ENCODE measurements at places on chromosomes 2 and 18.
A peak's percentile ranks its signal among the peaks of the same experiment; 100 is the strongest.

DNA sequence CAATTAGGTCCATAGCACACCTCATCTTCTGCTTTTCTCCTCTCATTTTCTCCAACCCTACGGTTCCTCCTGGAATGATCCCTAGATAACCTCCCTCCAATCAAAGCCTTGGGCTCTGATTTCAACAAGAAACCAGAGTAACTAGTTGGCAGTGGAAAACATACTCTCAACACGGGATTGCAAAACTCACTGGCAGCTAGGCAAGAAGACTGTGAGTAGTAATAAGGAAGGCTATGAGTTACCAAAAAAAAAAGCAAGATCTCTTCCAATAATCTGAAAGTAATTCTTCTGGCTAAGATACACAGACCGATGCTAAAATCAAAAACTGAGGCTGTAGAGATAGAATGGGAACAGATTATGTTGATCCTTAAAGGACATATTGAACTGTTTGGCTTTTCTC, 28.4 kb upstream of the CCDC102B start:
- DNase-seq = no peak

GRCh38 chr18:14189858-14190257, 57.6 kb upstream of the ZNF519 start:
- DNase-seq = no peak

DNA sequence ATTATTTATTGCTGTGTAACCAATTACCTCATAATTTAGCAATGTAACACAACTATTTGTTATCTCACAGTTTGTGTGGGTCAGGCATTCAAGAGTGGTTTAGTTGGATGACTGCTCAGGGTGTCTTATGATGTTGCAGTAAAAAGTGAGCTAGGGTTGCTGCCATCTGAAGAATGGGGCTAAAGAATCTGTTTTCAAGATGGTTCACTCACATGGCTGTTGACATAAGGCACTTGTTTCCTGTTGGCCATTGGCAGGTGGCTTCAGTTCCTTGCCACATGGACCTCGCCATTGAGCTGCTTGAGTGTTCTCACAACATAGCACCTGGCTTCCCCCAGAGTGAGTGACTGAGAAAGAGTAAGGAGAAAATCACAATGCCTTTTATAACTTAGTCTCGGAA, 123.2 kb downstream of the TMEM17 start:
- DNase-seq = peak; percentile 7

DNA sequence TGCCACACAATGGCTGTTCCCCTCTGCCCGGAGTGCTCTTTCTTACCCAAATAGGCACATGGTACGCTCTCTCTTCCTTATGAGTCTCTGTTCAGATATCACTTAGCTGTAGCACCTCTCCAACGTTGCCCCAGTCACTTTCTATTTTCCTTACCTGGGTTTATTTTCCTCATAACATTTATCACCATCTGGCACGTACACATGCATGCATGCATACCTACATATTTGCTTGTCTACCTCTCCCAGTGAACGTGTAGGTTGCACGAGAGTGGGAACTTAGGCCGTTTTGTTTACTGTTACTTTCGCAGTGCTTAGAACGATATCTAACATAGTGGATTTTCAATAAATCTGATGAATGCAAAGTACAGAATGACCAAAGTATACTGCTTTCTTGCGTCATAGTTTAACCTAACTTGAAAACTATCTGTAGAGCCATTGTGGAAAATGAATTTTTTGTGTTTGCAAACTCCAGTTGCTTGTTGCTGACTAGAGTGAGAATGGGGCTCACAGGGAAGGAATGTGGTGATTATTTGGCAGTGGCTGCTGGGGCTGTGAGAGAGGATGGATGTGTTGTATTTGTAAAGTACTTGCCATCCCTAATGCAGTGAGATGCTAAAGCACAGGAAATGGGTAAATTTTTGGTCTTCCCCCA, 47.1 kb downstream of the ACSL3 start:
- DNase-seq = no peak

DNA sequence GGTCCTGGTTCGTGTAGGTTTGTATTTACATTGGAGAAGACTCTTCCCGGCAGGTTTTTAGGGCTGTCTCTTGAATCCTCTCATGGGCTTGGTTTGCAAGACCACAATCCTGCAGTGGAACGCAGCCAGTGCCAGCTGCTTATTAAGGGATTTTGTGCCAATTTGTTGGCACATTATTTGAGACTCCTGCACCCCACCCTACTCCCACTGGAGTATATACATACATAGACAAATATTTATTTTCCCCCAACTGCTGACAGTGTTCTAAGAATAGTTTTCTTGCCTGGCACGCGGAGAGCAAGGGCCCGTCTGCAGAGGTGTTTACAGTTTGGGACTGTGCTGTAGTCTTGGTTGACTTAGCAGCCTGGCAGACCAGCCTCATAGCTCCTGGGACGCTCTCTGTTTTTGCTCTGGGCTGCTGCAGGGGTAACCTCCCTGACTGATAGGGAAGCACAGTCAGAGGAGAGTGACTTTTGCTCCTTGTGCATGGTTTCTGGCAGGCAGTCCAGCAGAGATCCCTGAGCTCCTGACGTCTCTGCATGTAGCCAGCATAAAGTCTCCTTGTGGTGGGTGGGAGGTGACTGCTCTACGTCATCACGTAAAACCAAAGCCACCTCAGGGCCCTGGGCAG, 1.9 kb downstream of the LDLRAD4 start:
- no peak for DNase-seq

DNA sequence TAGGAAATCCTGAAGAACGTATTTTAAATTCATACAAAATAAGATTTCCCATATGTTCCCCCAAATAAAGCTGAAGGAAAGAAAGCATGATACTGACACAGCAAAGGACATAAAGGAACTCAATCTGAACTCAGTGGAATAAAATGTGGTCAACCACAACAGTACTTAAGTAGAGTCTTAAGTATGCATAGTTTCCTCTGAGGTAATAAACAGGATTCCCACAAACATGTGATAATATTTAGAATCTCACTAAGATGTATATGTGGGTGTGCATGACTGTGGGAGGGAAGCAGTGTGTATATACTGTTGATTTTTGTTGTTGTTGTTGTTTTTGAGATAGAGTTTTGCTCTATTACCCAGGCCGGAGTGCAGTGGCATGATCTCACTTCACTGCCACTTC, 69.3 kb downstream of the NOL10 start:
- no peak for DNase-seq

DNA sequence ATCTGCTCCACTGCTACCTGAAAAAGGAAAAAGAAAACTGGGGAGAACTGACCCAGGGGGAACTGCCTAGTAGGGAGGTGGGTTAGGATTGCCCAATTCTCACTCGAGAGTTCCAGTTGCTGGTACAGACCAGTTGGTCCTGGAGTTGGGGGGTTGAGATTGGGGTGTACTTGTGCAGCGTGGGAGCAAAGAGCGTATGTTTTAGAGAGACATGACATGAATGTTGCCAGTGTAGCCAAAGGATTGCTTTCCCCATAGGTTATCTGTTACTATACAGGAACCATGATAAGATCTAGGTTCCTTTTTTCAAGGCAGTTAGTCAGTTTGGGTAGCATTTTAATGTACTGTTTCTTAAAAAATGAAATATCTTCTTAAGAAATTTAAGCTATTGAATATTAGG, 68.6 kb downstream of the APLF start:
- no peak for DNase-seq

- DNase-seq = peak; percentile 54
These were observed 29.5 kb upstream of the ODC1 start for GRCh38 chr2:10477443-10478297.

- no peak for DNase-seq
These were observed 44.3 kb downstream of the CACNB4 start for GRCh38 chr2:152054593-152054992.

GRCh38 chr2:30185178-30185577, 38.4 kb downstream of the YPEL5 start:
- no peak for DNase-seq

DNA sequence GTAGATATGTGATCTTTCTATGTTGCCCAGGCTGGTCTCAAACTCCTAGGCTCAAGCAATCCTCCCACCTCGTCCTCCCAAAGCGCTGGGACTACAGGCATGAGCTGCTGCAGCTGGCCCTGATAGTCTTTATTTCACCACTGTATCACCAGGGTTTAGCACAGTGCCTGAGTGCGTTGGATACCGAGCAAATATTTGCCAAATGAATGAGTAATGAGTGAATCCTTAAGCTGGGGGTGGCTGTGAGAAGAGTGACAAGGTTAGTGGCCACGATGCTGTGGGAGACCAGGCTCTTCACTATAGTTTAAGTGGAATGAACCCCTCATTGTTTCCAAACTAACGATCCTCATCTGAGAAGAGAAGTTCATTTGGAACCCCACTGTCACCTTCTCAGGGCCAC, 60.8 kb upstream of the FAM136A start:
- no peak for DNase-seq

GRCh38 chr2:182366628-182367027, 60.2 kb downstream of the PDE1A start:
- peak; percentile 94 for DNase-seq

DNA sequence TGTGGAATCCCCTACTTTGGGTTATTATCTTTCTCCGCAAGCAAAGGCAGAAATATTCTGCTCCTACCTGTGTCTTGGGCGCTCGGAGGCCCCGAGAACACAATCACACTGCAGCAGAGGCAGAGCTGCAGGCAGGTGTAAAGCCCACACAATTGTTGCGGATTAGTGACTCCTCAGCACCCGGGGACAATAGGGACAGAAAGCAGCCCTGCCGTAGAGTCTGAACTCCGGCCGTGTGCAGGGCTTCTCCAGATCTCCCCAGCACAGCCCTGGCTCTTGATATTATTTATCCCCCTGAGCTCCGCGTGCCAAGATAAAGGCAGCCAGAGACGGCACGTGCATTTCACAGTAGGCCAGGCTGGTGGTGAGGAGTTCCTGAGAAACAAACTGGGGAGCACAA, 229.2 kb downstream of the EN1 start:
- DNase-seq = no peak

DNA sequence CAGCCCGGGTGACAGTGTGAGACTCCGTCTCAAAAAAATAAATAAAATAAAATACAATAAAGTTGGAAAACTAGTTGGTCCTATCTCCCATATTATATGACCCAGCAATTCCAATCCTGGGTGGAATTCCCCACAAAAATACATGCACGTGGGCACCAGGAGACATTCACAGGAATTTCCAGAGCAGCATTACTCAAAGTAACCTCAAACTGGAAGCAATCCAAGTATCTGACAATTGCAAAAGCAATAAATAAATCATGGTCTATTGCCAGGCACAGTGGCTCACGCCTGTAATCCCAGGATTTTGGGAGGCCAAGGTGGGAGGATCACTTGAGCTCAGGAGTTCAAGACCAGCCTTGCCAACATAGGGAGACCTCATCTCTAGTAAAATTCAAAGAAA, 101.2 kb upstream of the MAP4K4 start:
- DNase-seq = no peak

DNA sequence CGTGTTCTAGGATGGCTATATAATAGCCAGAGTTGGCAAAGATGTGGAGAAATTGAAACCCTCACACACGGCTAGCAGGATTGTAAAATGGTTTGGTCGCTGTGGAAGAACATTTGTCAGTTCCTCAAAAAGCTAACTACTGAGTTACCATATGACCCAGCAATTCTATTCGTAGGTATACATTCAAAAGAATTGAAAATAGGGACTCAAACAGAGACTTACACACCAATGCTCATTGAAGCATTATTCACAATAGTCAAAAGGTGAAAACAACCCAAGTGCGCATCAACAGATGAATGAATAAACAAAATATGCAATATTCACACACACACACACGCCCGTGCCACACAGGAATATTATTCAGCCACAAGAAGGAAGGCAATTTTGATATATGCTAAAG, 98.7 kb downstream of the PLA2R1 start:
- DNase-seq = no peak

DNA sequence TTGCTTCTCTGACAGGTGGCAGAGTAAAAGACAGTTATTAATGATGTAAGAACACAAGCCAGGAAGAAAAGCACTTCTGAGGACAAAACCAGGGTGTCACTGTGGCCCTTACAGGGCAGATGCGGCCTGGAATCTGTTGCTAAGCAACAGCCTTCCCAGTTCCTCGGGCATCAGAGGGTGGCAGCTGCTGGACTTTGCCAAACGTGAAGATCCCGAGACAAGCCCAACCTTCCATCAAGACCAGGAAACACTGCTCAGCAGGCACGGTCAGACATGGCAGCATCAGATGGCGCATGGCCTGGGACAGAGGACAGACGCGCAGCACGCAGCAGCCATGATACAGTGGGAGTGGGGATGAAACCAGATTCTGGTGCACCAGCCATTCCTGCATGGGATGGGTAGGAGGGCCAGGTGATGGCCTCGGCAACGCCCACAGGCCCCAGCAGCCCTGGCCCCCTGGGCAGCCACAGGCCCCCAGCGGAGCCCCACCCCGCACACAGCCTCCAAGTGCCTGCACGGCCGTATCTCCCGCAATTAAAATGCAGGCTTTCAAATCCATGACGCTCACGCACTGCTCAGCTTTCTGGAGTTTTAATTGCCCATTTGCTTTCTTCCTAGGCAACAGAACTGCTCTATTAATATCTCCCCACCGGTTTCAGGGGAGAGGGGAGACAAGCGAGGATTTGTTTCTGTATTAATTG, 89.0 kb downstream of the EIPR1 start:
- DNase-seq = peak; percentile 55

DNA sequence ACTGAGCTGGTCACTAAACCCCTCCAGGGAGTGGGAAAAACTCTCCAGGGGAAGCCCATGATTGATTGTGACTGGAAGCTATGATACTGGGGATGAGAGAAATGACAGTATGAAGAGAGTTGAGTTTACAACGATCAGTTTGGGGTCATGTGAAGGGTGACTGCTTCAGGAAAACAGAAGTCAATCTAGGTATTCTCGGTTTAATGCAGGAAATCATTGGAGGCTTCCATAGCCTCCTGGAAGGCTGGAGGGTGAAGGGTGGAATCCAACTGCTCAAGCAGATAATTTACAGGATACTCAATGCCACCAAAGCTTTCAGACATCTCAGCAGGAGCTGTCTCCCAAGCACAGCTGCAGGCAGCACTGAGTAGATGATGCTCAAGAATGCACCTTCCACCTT, 154.6 kb downstream of the ZNF516 start:
- no peak for DNase-seq

- DNase-seq = no peak
These were observed 16.4 kb upstream of the CREG2 start for GRCh38 chr2:101403745-101404144.

DNA sequence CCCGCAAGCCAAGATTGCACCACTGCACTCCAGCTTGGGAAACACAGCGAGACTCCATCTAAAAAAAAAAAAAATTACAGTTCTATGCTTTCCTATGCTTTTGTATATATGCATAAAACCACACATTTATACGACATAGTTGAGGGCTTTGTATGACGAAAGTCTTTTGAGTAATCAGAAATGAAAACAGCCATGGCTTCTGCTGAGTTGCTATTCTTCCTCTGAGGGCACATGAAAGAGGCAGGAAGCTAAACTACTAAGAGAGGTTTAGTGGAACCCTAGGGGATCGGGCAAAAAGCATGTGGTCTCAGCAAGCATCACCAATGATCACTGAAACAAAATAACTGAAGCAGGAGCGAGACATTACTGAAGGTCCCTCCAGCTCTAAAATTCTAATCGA, 99.6 kb downstream of the ZAP70 start:
- DNase-seq = no peak

DNA sequence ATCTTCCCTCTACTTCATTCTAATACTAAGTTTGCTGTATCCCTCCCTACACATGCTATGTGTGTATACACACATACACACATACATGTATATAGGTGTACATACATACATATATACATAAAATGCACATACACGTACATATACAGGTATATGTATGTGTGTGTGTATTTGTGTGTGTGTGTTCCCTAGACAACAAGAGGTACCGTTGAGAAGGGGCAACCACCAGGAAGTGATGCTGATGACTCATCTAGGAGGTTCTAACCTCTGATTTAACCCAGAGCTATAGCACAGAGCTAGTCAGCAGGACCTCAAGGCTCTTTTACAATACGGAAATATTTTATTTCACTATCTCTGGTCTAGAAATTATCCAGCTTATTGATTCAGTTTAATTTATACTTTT, 139.2 kb downstream of the LAMA3 start:
- peak; percentile 81 for DNase-seq

Measured in DMS153 (cell line).